Stimulated activated CD8-positive, alpha-beta memory T cell treated with anti-CD3 and anti-CD28 coated beads, Interleukin-15, amount 100 ng/mL, for 24 hours (primary cell): ENCODE measurements at places on chromosomes 6 and 20.

GRCh38 chr6:105207524-105208269 lies 27.9 kb upstream of the POPDC3 start:
- no peak for DNase-seq

DNA sequence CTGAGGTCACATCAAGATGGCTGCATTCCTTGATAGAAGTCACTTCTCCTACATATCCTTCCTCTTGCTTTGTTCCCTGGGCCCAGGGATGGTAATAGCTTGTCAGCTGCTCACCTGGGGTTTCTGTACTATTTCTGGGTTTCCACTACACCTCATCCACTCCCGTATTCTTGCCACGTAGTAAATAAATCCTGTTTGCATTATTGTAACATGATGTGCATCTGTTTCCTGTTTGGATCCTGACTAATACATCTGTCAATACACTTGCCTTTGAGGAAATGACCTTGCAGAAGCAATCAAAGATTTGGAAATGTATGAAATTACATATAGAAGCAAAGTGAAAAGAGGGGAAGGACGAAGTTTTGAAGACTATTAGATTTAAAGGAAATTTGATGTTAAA lies 619.0 kb downstream of the PHF3 start:
- DNase-seq = no peak

DNA sequence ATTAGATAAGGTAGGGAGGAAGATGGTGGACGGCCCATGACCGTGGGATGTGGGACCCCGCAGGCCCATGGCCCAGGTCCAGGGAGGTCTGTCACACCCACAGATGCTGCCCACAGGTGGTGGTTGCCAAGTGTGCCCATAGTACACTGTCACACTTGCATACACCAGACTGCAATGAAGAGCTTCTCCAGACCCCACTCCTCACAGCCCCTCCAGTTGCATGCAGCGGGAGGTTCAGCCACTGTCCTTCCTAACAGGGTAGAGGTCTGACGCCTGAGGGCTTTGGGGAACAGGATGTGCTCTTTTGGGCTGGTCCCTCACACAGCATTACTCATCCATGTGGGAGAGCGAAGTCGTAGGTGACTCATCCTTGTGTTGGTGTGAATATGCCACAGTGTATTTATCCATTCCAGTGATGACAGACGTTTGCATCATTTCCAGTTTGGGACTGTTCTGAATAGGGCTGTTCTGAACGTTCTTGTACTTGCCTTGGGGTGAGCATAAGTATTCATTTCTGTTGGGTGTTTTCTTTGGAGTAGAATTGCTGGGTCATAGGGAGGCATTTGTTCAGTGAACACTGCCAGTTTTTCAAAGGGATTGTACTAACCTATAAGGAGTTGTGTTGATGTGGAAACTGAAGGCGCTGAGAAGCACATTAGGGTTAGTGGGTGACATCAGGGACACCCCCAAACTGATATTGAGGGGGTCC lies 10.1 kb upstream of the PYGB start:
- DNase-seq = no peak

DNA sequence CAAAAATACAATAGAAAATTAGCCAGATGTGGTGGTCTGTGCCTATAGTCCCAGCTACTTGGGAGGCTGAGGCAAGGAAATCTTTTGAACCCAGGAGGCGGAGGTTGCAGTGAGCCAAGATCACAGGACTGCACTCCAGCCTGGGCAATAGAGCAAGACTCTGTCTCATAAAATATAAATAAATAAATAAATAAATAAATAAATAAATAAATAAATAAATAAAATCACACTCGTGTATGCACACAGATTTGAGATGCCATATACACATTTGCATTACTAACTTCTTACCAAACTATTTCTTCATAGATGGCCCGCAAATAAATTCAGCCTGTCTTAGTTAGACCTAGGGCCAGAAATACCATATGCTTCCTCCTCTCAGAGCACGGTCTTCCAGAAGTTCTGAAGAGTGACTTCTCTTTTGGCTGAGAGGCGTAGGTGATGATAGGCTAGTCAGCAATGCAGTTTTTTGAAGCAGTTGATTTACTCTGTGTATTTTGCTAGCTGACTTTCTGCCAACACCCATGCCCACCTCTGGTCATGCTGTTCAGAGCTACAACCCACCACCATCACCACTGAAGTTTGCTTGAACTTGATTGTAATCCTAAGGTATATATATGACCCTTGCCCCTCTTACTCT lies 150.1 kb downstream of the SASH1 start:
- no peak for DNase-seq

DNA sequence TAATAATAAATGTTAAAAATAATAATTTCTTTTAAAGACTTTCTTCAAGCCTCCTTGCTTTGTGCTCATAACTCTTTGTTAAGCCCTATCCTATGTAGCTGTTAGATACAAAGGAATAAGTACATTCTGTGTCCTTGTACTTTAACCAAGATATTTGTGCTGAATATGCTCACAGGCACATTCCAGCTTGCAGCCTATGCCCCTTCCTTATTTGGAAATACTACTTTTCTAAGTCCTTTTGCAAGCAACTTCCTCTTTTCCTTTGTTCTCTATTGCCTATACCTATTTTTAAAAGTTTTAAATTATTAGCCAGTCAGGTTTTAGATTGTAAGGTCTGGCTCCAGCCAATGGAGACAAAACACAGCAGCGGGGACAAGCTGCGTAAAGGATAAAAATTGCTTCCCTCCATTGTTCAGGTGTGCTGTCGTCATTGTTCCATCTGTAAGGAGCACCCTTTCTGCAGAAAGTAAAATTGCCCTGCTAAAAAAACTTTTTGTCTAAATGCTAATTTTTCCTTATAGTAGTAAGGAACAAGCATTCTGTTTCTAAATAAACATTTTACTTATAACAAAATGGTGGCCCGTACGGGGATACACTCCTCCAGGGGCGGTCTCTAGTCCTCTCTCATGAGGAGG lies 80.2 kb downstream of the SYTL3 start:
- no peak for DNase-seq

DNA sequence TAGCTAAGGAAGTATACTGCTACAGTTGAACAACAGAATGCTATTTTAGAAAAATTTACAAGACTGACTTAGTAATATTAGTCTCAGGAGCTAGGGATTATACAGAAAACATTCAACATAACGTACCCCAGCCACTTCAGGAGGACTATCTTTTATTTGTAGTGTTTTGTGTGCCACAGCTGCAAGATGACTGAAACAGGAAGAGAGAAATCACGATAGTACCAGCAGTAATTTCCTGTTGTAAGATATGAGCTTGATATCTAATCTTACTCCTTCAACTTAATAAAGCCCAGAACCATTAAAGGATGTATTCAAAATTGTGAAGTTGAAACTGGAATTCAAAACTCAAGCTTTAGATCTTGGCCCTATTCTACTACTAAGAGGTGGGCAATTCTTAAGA lies 42.1 kb downstream of the SLC35A1 start:
- no peak for DNase-seq

- DNase-seq = no peak
These were observed 63.6 kb downstream of the BLOC1S5 start for GRCh38 chr6:8000636-8001035.

- DNase-seq = no peak
These were observed 3.7 kb upstream of the FUCA2 start for GRCh38 chr6:143515061-143515760.

- no peak for DNase-seq
These were observed 32.3 kb downstream of the RPRD1B start for GRCh38 chr20:38065764-38066375.

- DNase-seq = no peak
These were observed 5.6 kb upstream of the ADGRF1 start for GRCh38 chr6:47047479-47048407.

DNA sequence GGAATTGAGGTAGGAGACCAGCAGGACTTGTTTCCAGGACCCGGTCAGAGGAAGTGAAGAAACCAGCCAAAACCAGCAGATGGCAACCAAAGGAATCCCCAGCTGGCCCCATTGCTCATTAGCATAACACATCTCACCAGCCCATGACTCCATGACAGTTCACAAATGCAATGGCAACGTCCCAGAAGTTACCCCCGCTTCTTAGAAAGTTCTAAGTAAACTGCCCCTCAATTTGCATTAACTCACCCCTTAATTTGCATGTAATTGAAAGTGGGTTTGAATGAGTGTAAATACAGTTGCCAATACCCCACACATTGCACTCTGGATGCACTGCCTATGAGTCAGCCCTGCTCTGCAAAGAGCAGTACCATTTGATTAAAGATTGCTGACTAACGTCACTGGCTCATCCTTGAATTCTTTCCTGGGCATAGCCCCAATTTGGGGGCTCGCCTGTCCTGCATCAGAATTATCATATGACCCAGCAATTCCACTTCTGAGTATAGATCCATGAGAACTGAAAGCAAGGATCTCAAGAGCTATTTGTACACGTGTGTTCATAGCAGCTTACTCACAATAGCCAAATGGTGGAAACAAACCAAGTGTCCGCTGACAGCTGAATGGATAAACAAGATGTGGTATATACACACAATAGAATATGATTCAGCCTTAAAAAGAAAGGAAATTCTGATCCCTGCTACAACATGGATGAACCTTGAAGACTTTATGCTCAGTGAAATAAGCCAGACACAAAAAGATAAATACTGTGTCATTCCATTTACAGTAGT lies 36.4 kb downstream of the MYLK4 start:
- DNase-seq = no peak

- no peak for DNase-seq
These were observed 328.8 kb upstream of the BTBD3 start for GRCh38 chr20:11588875-11589274.

DNA sequence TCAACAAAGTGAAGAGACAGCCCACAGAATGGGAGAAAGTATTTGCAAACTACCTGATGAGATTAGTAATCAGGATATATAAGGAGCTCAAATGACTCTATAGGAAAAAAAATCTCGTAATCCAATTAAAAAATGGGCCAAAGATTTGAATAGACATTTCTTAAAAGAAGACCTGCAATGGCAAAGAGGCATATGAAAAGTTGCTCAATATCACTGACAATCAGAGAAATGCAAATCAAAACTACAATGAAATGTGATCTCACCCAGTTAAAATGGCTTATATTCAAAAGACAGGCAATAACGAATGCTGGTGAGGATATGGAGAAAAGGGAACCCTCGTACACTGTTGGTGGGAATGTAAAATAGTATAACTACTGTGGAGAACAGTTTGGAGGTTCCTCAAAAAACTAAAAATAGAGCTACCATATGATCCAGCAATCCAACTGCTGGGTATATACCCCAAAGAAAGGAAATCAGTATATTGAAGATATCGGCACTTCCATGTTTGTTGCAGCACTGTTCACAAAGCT lies 65.0 kb downstream of the TOX2 start:
- DNase-seq = no peak

DNA sequence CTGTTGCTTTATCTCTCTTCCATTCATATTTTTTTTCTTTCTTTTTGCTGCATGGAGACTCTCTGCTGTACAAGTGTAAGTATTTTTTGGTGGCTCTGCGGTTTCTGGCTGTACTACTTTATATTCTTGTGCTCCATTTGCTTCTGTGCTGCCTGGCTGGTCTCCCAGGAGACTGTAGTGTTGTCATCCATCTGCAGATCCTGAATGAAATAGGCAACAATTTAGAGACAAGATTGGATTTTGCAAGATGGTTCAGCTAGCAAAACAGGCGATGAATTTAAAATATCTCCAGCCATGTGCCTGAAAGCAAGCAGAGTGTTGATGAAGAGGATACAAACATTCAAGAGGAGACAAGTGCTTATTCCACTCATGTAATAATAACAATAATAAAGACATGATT lies 75.1 kb upstream of the SCGN start:
- DNase-seq = no peak

DNA sequence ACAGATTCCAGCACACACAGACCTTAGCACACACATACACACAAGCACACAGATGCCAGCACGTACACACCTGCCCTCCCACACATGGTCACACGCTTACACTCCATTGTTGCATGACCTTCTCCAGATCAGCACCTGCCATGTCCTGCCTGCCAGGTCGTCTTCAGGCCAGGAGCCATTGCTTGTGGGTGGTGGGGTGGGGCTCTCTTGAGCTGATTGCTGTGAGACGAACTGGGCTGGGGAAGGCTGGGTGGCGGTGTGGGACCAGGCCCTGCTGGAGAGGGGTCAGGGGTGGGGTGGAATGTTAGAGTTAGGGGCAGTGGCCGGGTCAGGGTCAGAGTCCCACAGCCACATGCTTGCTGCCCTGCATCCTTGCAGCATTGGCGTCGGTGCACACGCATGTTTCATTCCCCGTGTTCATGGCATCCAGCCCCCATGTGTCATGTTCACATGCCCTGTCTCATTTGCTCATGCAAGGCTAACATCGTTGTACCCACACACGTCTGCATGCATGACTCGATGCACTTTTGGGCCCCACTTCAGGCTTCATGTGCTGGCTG lies 6.5 kb upstream of the NPBWR2 start:
- no peak for DNase-seq

DNA sequence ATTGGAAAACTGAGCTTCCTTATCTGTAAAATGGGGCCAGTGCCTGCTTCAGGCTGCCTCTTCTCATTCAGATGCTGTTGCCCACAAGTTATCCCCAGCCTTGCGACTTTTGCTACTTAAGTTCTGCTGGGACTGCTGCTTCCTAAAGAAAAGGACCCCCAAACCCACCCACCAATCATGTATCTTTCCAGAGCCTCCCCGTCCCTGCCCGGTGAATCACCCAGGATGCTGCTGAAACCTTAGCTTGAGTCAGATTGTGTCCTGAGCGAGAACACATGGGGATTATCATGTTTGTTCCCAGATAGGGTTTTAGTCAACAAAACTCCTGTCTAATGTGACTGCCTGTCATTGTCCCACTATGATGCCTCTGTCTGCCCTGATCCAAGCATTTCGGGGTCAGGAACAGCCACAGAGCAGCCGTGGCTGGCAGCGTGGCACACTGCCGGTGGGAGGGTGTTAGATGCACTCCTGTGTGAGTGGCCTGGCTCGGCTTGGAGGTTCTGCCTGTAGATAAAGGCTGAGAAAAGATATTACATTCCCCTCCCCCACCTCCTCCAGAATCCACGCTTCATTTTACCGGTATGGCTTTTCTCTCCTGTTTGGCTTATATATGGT lies 79.9 kb downstream of the TOX2 start:
- DNase-seq = no peak

DNA sequence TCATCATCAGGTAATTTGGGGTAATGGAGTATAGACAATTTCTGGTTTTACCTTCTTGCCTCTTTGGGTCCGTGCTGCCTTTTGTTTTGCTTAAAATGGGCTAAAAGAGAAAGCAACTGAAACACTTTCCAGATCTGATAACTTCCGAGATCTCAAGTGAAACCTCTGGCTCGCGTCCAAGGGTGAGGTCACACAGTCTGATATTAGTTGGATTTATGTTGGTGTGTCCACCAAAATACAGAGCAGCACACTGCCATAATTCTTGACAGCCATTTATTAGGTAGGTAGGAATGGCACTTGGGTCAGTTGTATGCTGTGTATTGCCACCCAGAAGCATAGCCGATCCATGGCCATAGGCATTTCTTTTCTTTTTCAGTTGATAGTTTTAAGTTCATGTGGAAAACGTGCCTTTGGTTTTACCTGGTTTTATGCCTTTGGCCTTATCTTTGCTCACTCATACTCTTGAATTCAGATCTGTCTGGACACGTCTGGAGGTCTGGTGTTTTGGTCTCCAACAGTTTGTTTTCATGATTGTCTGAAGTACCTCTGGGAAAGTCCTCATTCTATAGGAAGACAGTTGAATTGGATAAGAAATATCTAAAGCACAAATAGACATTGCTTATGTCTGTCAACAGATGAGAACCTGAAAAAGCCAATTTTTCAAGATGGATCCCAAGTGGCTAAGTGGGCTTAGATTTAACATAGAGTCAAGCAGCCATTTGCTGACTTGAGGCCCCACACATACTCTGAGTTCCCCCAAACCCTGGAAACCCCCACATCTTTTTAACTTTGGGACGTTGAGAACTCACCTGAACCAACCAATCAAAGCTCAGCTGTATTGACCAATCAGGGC lies 320.8 kb downstream of the SOX4 start:
- DNase-seq = peak; percentile 1

- no peak for DNase-seq
These were observed 96.8 kb downstream of the HIVEP2 start for GRCh38 chr6:142848156-142848555.
